DMS 273 treated with DMSO at 0.1 percent for 48 hours (cell line): ENCODE measurements at places on chromosomes 1 and 21.

DNA sequence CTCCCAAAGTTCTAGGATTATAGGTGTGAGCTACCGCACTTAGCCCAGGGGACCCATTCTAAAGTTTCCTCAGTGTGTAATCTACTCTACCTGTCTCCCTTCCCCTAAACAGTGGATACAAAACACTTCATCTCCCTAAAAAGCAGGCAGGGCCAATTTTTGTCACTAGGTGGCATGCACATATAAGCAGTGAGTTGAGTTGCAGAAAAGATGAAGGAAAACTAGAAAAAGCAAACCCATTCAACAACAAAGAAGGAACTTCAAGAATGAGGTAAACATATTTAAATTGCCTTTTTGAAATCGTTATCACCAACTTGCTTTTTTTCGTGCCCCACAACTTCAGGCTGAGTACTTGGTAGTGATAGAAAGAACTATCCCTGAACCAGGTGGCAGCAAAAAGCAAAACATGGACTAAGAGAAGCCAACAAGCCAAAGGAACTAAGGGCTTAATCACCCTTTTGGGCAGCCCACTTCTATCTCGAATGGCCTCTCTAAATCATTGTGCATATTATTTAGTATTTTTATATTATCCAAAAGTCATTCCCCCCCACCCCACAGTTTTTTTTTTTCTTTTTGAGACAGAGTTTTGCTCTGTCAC lies 19.7 kb upstream of the ALDH9A1 start:
- peak; percentile 23 for DNase-seq

GRCh38 chr1:83583351-83584014 lies 415.4 kb downstream of the TTLL7 start:
- no peak for DNase-seq

DNA sequence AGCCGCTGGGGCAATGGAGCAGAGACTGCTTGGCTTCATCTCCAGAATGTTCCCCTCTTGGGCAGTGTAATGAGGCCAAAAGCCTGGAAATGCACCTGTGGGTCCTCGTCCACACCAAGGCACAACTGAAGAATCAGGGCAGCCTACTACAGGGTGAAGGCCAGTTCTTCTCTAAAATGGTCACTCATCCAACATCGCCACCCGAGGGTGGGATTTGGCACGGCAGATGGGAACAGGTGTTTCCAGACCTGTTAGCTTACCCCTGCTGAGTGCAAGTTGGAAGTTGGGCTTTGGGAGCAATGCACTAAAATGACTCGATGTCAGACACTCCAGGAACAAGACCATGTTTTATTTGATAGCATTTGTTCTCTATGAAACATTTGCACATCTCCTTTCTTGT lies 543.7 kb downstream of the NPHP4 start:
- no peak for DNase-seq

DNA sequence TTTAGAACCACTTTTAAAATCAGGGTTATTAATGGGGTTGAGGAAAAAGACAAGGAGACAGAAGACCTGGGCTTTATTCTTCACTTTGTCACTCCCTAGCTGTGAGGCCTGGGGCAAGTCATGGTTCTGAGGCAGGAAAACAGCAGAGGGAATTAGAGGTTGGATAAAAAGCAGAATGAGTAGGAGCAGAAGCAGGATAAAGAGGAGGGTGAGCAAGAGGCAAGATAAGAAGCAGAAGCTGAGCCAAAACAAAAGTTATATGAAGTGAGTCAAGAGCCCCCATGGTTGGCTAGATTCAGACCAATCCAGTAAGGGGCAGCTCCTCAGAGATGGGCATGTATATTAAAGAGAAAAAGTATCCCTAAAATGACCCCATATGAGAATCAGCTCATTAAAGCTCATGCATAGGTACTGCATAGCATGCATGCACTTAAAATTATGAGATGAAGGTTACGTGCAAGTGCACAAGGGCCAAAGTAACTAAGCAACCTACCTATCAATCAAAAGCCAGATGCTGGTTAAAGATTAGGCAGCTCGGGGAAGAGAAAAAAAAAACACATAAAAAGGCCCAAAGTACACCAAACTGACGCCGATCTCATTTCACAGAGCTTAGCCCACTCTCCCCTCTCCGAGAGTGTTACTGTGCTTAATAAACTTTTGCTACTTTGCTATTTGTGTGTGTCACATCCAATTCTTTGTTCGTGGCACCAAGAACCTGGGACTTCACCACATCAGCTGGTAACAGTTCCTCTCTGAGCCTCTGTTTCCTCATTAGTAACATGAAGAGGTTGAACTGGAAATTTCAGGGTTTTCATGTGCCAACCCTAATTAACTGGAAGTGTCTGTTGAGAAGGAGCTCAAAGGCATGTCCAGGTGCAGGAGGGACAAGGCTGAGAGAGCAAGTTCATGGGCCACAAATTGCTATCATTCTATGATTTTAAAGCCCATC lies 2.2 kb downstream of the AVPR1B start:
- no peak for DNase-seq

DNA sequence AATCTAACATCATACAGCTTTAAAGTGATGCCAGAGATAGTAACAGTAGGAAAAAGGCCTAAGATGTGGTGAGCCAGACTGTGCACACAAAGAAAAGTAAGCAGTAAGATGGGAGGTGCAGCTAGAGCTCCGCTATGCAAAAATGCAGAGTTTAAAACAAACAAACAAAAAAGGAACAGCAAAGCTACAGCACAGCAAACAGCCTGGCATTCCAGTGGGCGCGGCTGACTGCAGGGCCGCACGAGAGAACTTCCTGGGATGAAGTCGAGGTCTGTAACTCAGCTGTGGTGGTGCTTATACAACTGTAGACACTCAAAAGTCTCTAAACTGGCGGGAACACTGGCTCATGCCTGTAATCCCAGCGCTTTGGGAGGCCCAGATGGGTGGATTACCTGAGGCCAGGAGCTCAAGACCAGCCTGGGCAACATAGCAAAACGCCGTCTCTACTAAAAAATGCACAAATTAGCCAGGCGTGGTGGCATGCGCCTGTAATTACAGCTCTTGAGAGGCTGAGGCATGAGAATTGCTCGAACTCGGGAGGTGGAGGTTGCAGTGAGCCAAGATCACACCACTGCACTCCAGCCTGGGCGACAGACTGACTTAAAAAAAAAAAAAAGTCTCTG lies 30.1 kb downstream of the PRDM15 start:
- DNase-seq, result no peak

DNA sequence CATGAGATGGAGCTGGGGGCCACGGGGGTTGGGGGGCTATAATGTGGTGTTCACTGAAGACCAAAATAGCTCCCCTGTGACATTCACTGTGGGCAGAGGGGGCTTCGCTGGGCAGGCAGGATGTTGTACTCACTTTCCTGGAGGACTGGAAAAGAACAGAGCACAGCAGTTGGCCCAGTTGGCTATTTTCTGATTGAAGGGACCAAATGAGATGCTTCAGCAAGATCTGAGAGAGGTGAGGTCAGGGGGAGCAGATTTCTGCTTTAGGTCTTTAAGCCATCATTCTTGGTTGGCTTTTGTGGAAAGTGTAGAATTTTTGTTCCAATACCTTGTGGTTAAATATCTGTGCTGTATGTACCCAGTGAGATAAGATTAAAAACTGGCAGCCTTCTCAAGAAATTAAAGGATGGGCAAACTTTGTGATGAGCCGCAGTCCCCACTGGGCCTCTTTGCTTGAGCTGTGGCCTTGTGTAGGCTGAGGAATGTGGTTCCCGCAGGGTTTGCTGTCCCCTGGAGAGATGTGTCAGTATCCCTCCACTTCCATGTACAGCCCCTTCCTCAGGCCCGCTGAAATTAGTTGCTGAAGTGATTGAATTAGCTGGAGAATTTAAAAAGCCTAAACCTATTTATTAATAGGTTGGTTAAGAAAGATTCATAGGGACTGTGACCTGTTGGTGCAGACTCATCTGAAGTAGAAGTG lies 80.7 kb downstream of the ATP5PO start:
- no peak for DNase-seq

DNA sequence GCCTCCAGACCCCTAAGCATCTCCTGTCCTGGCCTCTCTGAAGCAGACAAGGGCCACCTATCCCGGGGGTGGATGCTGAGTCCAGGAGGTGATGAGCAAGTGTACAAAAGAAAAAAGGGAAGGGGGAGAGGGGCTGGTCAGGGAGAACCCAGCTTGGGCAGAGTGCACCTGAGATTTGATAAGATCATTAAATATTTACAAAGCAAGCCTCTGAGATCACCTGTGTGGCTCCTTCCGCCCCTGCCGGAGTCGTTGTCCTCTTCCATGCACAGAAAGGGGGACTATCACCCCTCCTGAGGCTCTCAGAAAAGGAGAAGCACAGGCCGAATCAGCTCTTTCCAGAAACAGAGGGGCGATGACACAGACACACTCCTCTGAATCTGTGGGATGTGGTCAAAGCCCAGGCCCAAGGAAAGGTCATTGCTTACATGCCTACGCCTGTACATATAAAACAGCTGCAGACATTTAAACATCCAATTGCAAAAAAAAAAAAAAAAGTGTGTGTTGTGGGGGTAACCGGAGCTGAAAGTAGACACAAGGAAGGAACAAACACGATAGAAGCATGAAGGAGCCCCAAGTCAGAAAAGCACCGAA lies 30.9 kb downstream of the PRSS38 start:
- DNase-seq, result no peak

GRCh38 chr1:47630346-47630745 lies 192.5 kb downstream of the FOXD2 start:
- no peak for DNase-seq

- DNase-seq, result no peak
Observed at GRCh38 chr1:224407571-224408293, 26.9 kb downstream of the WDR26 start.

- DNase-seq, result no peak
Observed at GRCh38 chr1:233368789-233369130, 41.2 kb downstream of the MAP3K21 start.

GRCh38 chr1:221687836-221688487 lies 53.9 kb downstream of the DUSP10 start:
- DNase-seq, result no peak

DNA sequence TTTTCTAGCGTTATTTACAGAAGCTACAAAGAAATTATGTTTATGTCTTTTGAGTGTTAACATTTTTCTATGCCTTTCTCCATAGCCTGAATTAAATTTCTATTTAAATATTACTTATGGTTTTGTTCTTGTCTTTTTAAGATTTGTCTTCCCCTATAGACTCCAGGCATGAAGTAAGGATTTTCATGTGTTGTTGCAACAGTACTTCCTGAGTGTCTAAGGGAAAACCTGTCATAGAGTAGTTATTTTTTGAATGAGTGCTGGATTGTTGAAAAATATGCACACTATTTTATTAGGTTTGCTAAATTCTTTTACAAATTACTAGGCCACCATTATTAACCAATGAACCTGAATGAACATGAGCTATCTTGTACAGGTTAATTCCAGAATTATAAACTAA lies 27.1 kb downstream of the SAMSN1 start:
- no peak for DNase-seq

GRCh38 chr1:224789311-224789710 lies 140.2 kb upstream of the DNAH14 start:
- DNase-seq, result no peak

DNA sequence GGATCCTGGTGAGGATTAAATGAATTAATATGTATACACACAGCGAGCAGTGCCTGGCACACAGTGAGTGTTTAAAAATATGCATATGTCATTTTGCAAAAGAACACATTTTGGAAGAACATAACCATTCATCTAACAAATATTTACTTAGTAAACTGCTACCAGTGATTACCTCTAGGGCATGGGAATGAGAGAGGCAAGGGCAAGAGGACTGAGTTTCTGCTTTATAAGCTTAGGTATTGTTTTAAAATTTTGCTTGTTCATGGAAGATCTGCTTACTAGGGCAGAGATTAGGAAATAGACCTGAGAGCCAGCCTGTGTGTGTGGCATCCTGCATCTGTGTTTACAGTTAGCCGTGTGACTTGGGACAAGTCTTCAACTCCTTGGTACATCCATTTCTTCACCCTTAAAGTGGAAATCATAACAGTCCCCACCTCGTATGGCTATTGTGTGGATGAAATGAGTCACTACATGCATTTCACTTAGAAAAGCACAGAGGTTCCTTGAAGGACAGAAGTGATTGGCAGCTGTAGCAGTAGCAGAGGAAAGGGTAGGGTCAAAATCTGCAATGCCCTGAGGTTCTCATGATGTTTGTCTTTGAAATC lies 198.5 kb upstream of the FMN2 start:
- DNase-seq, result no peak

GRCh38 chr1:245748240-245748639 lies 593.5 kb downstream of the KIF26B start:
- DNase-seq, result no peak

DNA sequence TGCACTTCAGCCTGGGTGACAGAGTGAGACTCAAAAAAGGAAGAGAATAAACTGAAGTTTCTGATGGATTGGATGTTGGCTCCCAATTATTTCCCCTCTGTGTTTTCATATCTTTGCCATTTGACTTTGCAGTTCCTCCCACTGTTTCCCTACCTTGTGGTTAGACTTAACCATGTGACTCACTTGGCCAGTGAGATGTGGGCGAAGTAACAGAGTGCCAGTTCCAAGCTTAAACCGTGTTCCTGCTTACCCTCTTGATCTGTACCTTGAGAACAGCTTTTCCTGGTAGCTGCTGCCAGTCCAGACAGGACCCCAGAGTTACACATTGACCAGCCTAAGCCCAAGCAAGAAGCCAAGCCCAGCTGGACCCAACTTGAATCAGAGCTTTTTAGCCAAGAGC lies 323.4 kb downstream of the LTN1 start:
- DNase-seq, result no peak

DNA sequence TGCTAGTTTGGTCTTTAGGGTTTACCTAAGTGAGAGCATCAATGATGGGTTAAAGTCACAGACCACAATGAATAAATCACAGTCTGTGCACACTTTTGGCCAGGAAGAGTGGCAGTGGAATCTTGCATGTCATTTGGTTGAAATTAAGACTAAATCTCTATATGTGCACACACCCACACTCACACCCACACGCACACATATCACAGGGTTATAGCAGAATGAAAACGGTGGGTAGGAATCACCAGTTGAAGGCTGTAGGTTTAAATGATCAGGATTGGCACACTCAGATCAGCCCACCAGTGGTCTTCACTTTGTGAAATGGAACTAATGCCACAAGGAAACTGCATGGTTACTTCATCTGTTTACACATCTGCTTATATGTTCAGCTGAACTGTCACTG lies 97.6 kb upstream of the ADAR start:
- no peak for DNase-seq

GRCh38 chr1:22884806-22885530 lies 87.7 kb downstream of the LACTBL1 start:
- DNase-seq, result no peak

GRCh38 chr1:185916861-185917260 lies 182.7 kb downstream of the HMCN1 start:
- DNase-seq, result no peak

- DNase-seq, result no peak
Observed at GRCh38 chr1:223815020-223815853, 30.5 kb downstream of the TP53BP2 start.
